ENCODE measurements at places on chromosomes 5 and 9.

DNA sequence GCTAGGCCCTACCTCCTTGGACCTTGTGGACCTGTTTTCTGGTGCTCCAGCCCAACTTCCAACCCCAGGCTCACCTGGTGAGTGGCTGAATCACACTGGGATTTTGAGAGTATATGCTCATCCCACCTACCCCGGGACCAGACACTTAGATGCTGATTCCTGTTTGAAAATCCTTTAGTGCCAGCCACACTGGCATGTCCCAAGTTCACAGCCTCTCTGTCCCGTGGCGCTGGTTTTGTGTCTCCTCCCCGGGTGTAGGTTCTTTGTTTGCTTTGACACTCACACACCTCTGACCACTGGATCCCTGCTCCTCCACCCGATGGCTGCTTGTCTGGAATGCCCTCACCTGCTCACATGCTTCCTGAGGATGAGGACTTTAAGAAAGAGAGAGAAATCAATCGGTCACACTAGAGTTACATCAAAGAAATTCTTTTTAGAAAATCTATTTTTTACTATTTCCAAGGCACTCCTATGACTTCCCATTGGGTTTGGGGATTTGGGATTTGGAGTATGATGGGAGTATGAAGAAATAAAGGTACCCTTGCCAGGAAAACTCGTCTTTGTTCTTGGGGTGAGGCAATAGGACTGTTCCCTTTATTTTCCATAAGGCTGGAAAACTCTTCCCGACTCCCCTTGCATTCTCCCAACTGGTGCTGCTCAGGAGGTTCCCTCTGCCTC is 7.3 kb upstream of the SLC25A48 start:
- DNase-seq: no peak

DNA sequence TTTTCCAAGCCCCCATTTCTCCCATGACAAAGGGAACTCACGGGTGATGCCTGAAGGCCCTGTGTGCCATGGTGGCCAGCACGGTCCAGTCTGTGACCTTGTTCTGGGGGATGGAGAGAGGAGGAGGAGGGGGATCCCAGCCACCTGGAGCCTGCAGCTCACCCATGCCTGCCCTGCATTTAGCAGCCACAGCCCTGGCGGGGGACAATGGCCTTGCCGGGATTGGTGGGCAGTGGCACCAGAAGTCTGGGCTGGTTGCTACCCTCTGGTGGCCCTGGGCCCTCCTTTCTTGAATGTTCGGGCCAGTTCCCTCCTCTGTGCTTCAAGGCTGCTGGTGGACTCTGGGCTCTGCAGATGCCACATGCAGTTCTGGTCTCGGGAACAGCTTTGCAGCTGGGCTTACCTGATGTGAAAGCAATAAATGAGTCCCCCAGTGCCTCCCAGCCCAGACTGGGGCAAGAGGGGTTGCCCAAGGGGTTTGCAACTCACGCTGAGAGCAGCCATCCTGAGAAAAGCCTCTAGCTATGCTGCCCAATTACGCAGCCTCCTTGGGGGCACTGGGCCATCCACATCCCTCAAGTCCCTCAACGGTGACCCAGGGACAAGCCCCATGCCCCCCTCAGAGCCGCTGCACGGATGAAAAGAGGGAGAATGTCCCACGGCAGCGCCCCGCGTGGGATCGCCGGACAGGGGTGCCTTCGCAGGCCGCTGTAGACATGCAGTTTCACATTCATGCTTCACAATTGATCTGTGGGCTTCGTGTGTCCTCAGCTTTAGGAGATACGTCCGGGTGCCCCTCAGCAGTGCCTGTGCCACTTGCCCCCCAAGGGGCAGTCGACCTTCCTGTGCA is 49.2 kb upstream of the FCN1 start:
- no peak for DNase-seq

- DNase-seq: no peak
These were observed 374.9 kb upstream of the IRX1 start for GRCh38 chr5:3220638-3221288.

DNA sequence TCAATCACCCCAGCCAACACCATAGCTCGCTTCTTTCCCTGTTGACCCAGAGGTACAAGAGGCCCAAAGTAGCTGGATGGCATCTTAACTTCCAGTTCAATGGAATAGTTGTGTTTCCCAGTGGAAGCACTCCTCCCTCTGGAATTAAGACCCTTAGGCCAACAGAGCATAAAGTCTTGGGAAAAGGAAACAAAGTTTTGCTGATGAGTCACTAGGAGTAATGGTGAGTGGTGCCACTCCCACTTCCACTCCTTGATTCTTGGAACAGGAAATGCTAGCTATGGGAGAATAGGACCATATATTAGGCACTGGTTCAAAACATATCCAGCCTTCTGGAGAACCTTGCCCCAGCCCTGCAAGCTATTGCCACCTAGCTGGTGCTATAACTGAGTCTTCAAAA is 44.7 kb upstream of the LMX1B start:
- no peak for DNase-seq

- no peak for DNase-seq
These were observed 14.8 kb upstream of the DMRT1 start for GRCh38 chr9:826500-827280.

- no peak for DNase-seq
These were observed 90.8 kb downstream of the SLF1 start for GRCh38 chr5:94709277-94709676.

GRCh38 chr9:115786321-115786720 is 367.3 kb upstream of the PAPPA start:
- no peak for DNase-seq

GRCh38 chr5:112703866-112704820 is 33.5 kb upstream of the APC start:
- no peak for DNase-seq

DNA sequence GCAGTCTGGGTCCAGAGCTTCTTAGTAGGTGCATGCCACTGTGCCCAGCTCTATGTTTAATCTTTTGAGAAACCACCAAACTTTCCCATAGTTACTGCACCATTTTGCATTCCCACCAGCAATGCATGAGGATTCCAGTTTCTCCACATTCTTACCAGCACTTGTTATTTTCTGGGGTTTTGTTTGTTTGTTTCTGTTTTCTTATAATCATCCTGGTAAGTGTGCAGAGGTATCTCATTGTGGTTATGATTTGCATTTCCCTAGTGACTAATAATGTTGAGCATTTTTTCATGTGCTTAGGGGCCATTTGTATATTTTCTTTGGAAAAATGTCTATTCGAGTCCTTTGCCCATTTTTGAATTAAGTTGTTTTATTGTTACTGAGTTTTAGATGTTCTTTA is 11.4 kb downstream of the FOXE1 start:
- no peak for DNase-seq

DNA sequence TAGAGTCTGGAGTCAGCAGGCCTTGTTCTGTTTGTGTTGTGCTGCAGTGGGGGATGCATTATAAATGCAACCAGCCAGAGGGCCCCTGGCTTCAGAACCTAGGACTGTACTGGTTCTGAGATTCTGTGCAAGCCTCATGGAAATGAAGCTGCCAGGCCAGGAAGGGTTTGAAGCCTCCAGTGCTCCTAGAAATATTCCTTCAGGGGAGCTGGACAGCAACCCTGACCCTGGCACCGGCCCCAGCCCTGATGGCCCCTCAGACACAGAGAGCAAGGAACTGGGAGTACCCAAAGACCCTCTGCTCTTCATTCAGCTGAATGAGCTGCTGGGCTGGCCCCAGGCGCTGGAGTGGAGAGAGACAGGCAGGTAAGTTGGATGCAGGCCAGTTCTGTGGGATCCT is at the start of gene SLC4A9:
Gene SLC4A9 (plus strand): TSS at position 94 of the 400 bp plus-strand sequence. CDS start 43 bp downstream, at position 137.
- DNase-seq: no peak

DNA sequence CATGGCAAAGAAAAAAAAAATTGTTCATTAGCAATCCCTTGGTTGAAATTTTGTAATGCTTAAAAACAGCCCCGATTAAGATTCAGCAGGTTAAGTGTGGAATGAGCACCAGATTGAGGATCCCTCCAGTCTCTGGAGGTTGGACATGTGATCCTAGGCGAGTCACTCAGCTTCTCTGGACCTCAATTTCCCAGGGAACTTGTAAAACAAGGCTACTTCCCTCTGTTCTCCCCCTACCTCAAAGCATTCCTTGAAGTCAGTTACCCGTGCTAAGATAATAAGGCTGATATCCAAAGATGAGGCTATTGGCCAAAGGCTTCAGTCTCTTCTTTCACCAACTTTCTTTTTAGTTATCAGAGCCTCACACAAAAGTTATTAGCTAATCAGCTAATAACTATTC is 2.9 kb downstream of the KLHL3 start:
- DNase-seq: no peak

DNA sequence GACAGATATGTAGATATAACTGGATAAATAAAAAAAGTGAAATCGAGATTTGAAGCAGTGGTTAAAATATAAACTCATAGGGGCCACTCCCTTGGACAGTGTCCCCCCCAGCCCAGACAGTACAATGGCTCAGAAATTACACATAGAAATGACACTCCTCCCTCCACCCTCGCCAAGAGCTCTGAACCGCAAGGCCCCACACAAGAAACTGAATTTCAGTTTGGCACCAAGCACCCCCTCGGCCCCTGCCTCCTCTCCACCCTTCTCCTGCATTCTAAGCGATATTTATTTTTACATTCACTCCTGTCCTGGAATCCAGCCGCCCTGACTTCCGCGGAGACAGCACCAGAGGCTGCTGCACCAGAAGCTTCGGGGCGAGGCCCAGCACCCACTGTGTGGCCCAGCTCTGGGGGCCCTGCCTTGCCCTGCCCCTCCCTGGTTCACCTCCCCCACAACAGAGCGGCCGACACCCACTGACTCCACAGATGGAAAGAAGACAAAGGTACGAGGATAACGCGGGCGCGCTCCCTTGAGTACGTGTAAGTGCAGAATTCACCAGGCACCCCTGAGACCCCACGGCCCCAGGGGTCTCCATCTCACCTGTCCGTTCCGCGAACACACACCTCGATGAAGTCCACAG is 11.0 kb downstream of the STC2 start:
- DNase-seq: no peak

- no peak for DNase-seq
These were observed 26.4 kb upstream of the NOTCH1 start for GRCh38 chr9:136572003-136572827.

DNA sequence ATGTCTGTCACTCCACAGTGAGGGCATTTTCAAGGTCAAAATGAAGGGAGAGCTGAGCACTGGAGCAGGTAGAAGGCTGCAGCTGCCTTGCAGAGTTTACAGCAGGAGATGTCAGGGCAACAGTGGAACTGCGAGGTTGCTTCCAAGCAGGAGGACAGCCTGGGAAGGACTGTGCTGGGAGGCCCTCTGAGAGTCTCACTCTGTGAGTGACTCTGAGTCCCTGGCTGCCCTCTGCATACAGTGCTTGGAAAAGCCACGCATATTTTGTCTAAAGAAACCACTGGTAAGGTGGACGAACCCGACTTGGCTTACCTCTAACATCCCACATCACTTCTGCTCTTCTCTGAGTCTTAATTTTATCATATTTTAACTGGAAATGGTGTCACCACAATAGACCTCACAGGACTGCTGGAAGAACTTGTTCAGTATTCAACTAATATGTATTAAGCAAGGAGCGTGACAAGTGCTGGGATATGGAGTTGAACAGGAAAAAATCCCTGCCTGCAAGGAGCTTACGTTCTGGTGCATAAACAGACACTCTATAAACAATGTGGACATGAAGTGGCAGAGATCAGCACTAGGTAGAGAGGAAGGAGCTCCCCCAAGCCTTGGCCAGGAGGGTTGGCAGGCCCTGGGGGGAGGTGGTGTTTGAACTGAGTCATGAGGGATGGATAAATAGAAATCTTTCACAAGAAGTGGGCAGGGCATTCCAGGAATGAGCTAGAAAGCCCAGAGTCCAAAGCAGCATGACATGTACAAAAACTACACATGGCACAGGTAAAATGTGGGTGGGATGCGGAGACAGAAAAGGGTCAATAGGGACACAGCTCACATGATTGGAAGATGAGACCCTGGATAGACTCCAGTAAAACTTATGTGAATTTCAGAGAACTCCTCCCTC is 64.0 kb upstream of the FOXE1 start:
- no peak for DNase-seq

DNA sequence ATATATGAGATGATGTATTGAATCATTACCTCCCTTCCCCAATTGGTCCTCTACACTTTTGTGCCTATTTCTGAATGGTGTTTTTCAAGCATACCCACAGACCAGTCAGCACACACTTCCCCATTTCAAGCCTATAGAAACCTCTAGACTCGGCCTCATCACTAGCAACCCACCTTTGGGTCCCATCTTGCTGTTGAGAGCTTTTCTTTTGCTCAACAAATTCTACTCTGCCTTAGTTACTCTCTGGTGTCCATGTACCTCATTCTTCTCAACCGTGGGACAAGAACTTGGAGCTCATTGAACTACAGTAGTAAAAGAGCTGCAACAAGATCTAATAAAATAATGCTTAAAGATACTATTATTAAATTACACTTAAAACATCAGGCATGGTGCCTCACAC is 49.0 kb upstream of the KDM4C start:
- DNase-seq: no peak

DNA sequence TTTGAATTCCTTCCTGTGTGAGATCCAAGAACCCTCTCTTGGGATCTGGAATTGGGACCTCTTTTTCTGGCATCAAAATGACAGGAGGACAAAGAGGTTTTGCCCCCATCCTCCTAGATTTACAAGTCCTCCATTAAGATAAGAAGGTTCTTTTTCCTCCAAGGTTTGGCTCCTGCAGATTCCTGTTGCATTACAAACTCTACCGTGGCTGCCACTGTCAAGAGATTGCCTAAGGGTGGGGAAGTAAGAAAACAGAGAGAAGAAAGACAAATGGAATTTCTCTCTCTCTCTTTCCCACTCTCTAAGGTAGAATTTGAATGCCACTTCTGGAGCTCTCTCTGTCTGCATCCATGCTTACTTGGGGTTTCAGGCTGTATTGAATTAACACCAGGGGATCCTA is 12.0 kb upstream of the SVEP1 start:
- no peak for DNase-seq

- no peak for DNase-seq
These were observed 1.4 kb downstream of the GABRG2 start for GRCh38 chr5:162068936-162069335.

DNA sequence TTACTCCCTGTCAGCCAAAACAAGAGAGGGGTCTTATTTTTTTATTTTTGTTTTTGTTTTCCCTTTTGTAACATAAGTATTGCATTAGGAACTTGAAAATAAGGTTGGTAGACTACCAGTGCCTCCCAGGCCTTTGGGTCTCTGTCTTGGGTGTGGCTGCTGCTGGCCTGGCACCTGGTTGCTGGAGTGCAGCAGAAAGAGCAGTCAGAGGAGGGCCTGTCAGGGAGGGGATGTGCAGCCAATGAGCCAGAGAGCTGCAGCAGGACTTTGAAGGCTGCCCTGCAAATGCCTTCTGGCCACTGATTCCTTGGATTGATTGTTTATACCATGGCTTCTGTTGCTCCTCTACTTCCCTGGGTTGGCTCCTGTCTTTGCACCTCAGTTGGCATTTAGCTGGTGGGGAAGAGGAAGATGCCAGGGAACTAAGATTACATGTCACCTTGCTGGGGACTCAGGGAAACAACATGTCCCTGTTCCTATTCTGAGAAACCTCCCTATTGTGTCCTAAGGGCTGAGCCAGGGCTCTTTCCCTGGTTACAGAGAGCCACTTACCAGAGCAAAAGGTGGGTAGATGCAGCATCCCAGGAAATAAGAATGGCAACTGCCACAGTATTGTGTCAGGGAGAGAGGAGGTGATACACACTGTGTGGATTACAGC is 66.6 kb downstream of the ANGPTL2 start:
- no peak for DNase-seq

GRCh38 chr5:179817890-179818745 is 2.6 kb upstream of the SQSTM1 start:
- no peak for DNase-seq
